ENCODE measurements at places on chromosomes 7 and 10. TPM values are rescaled to one million over a fixed set of nuclear protein-coding genes. Genes with fewer than 3 reads are reported as not detected.

LRMDA gene
- not detected for total RNA-seq

FAM221A gene
- total RNA-seq, result 1.8 TPM

OR13A1 gene
- not detected for total RNA-seq

DLX6 gene
- not detected for total RNA-seq

FAM13C gene
- not detected for total RNA-seq

KIF11 gene
- total RNA-seq, result 0.47 TPM

LFNG gene
- total RNA-seq, result 99.8 TPM

TEX47 gene
- not detected for total RNA-seq

ACBD7 gene
- 0.19 TPM for total RNA-seq

CHST15 gene
- 0.42 TPM for total RNA-seq

GPR37 gene
- total RNA-seq, result not detected

HOXA10 gene
- not detected for total RNA-seq

SDK1 gene
- total RNA-seq, result 1.3 TPM

SH2D4B gene
- 0.31 TPM for total RNA-seq

RTKN2 gene
- total RNA-seq, result 3.7 TPM

IFIT2 gene
- total RNA-seq, result 38.9 TPM

TMEM26 gene
- not detected for total RNA-seq

WEE2 gene
- total RNA-seq, result 0.08 TPM

HACD1 gene
- 0.75 TPM for total RNA-seq

PTN gene
- not detected for total RNA-seq

RSPH10B2 gene
- total RNA-seq, result not detected

EPHB6 gene
- 55.8 TPM for total RNA-seq

SHTN1 gene
- total RNA-seq, result 0.85 TPM

MYH16 gene
- total RNA-seq, result not detected

LRRD1 gene
- not detected for total RNA-seq

GNAI1 gene
- total RNA-seq, result 2.8 TPM

ATAD1 gene
- 33.7 TPM for total RNA-seq

GRID1 gene
- total RNA-seq, result not detected

ANKRD61 gene
- total RNA-seq, result not detected

DPYSL4 gene
- total RNA-seq, result 0.64 TPM

FGF8 gene
- total RNA-seq, result not detected

FFAR4 gene
- total RNA-seq, result not detected

CRPPA gene
- total RNA-seq, result 1.1 TPM

CALML3 gene
- not detected for total RNA-seq

CCL24 gene
- total RNA-seq, result not detected

SRRT gene
- 382 TPM for total RNA-seq

UNCX gene
- not detected for total RNA-seq

HOXA2 gene
- not detected for total RNA-seq

TRPV6 gene
- not detected for total RNA-seq

GPR15LG gene
- not detected for total RNA-seq

LAMB4 gene
- total RNA-seq, result 0.08 TPM

HDAC9 gene
- total RNA-seq, result 1.2 TPM

TRPV5 gene
- total RNA-seq, result not detected

TRIM73 gene
- total RNA-seq, result 22.3 TPM

CNNM1 gene
- 0.17 TPM for total RNA-seq

CPN1 gene
- total RNA-seq, result not detected

TMEM225B gene
- total RNA-seq, result 1.0 TPM

CELF2 gene
- 205 TPM for total RNA-seq

FHIP2A gene
- total RNA-seq, result 53.7 TPM

PSMC2 gene
- 101 TPM for total RNA-seq

TRIM50 gene
- total RNA-seq, result not detected

CAMK2B gene
- not detected for total RNA-seq

USP6NL gene
- 5.2 TPM for total RNA-seq

RASSF4 gene
- 0.88 TPM for total RNA-seq

GJD4 gene
- not detected for total RNA-seq

FBXL13 gene
- 1.4 TPM for total RNA-seq

TRIM74 gene
- total RNA-seq, result 4.4 TPM

All from CD4-positive, alpha-beta T cell (primary cell).